Mesendoderm (in vitro differentiated cells): ENCODE measurements at places on chromosomes 3 and 15.

DNA sequence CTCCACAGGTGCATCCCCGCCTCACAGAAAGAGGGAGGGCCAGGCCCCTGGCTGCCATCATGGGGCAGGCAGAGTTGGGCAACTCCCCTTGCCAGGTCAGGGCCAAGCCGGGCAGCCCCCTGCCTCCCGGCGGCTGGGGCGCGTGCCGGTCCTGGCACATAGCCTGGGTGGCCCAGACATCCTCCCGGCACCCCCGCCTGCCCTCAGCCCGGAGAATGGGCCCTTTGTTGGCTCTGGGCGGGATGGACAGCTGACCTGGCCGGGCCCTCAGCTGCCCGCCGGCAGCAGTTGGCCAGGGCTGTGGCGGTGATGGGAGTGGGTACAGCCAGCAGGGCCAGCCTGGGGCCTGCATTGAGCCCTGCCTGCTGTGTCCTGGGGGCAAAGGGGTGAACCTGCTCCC is 16.5 kb downstream of the PLXNA1 start:
- H3K27ac ChIP-seq = no peak overlapping the region
- no peak for DNase-seq
- H3K27me3 ChIP-seq = no peaks in the 10 kb centered on the region
- peaks cover 9% of the 10 kb centered on the region for H3K4me1 ChIP-seq
- H3K4me3 ChIP-seq = no peak overlapping the region

GRCh38 chr3:43996379-43997301 is 245.0 kb upstream of the TOPAZ1 start:
- peak overlapping the region; percentile 20 for H3K4me3 ChIP-seq
- H3K4me1 ChIP-seq = no peaks in the 10 kb centered on the region
- H3K36me3 ChIP-seq = no peaks in the 10 kb centered on the region
- DNase-seq = peak; percentile 78
- peaks cover 31% of the 10 kb centered on the region for H3K27me3 ChIP-seq

- DNase-seq = no peak
- no peaks in the 10 kb centered on the region for H3K4me1 ChIP-seq
- no peak overlapping the region for H3K4me3 ChIP-seq
- H3K36me3 ChIP-seq = peaks cover 2% of the 10 kb centered on the region
Measured at GRCh38 chr3:149055575-149055974, 30.8 kb downstream of the HLTF start.

- DNase-seq = peak; percentile 88
- no peak overlapping the region for H3K4me3 ChIP-seq
- H3K36me3 ChIP-seq = no peaks in the 10 kb centered on the region
- H3K27me3 ChIP-seq = no peaks in the 10 kb centered on the region
- peaks cover 2% of the 10 kb centered on the region for H3K4me1 ChIP-seq
Measured at GRCh38 chr15:70512772-70513362, 250.5 kb downstream of the UACA start.
